Femur (tissue), 1 donor: ENCODE measurements at places on chromosomes 4 and X.

DNA sequence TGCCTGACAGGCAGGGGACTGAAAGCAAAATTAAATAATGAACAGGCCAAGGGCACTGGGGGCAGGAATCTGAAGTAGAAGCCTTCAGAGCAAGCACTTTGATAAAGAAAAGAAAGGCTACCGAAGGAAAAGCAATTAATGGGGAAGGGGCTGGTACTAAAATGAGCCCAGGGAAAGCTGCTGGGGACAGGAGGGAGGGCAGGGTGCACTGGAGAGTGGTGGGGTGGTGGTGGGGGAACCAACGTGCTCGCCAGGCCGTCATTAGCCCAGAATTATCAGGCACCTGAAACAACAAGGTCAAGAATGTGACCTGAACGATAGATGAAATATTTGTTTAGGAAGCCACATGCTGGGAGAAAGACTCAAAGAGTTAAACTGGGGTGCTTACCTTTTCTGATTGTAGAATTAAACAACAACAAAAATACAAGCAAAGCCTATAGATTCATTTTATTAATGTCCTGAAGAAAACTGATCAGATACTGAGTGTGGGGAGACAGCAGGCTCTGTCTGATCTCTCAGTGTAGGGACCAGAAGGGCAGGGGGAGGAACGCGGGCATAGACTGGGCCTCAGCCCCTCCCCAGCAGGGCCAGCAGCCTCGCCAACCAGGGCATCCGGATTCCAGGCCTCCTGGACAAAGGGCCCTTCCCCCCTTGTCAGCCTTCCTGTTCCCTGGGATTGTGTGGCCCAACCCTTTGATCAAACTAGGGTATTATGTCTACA, 239.7 kb upstream of the KLF3 start:
- DNase-seq, result no peak

GRCh38 chrX:153064061-153064460, 7.8 kb downstream of the PNMA3 start:
- DNase-seq, result no peak

DNA sequence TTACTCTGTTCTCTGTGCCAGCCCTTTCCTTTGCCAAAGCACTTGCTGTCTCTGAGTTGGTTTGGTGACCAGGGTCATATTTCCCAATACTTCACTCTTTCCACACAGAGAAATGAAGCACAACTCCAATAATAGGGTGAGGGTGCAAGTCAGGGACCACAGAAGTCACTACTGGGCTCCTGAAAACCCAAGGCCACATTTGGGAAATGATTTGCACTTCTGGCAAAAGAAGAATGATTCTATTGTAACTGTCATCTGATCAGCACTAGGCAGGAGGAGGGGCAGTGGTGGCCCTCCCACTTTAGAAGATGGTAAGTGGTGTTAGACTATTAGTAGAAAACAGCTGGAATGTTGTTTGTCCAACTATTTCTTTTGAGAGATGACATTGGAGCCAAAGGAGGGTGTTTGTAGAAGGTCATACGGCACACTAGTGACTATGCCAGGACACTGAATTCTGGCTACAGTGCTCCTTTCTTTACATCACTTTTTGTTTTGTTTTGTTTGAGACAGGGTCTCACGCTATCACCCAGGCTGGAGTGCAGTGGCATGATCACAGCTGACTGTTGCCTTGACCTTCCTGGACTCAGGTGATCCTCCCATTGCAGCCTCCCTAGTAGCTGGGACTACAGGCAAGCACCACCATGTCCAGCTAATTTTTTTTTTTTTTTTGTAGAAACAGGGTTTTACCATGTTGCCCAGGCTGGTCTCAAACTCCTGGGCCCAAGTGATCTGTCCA, 10.8 kb upstream of the HADH start:
- DNase-seq, result no peak

DNA sequence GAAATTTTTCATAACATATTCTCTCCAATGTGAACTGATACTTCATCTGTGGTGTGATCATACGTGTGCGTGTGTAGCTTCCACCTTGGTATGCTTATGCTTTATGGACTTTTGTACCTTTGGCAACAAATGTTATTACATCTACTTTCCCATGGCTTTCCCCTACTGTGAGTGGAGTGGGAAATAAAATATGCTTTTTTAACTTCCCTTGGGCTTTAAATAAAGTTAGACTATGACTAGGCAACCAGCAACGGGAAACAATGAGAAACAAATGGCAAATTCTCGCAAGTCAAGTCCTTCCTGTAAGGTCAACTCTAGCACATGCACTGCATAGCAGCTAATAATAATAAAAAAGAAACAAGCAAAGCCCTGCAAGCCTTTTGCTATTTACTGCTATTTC, 205.0 kb upstream of the PDE5A start:
- DNase-seq, result no peak

- no peak for DNase-seq
Observed at GRCh38 chr4:31917334-31917733, 1197.2 kb downstream of the PCDH7 start.

GRCh38 chr4:129231945-129232588, 136.1 kb downstream of the C4orf33 start:
- no peak for DNase-seq

GRCh38 chr4:3685081-3685645, 81.0 kb upstream of the ADRA2C start:
- DNase-seq, result no peak

DNA sequence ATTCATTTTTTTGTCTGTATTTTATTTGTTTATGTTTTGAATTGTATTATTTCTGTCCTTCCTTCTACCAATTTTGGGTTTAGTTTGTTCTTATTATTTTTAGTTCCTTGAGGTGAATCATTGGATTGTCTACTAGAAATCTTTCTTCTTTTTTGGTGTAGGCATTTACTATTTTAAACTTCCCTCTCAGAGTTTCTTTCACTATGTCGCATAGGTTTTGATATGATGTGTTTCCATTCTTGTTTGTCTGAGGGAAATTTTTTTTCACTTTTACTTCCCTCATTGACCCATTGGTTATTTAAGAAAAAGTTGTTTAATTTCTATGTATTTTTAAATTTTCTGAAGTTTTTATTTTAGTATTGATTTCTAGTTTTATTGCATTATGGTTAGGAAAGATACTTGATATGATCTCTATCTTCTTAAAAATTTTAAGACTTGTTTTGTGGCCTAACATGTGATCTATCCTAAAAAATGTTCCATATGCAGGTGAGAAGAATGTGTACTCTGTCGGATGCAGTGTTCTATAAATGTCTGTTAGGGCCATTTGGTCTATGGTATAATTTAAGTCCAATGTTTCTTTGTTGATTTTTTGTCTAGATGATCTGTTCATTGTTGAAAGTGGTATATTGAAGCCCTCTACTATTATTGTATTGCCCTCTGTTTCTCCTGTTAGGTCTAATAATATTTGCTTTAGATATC, 68.8 kb downstream of the IL15 start:
- no peak for DNase-seq

- DNase-seq, result no peak
Observed at GRCh38 chrX:108307132-108308085, 130.8 kb downstream of the COL4A6 start.

DNA sequence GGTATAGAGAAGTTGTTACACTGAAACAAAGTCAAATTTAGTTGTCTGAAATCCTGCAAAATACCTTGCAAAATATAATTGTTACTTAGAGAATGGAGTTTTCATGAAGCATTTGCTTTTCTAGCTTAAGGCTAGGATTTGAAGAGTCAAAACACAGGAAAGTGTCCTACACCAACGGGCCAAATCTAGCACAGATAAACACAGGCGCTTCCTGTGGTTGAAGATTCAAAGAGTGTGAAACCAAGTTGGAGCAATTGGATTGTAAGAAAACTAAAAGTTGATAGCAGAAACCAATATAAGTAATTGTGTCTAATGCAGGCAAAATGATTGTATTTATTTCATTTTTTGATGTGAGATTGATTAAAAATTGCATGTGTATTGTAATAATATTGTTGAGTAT, 2002.5 kb upstream of the TENM3 start:
- no peak for DNase-seq

GRCh38 chr4:114561590-114561989, 37.0 kb upstream of the UGT8 start:
- no peak for DNase-seq

- DNase-seq, result peak; percentile 22
Observed at GRCh38 chr4:81921751-81922159, 450.0 kb upstream of the RASGEF1B start.

DNA sequence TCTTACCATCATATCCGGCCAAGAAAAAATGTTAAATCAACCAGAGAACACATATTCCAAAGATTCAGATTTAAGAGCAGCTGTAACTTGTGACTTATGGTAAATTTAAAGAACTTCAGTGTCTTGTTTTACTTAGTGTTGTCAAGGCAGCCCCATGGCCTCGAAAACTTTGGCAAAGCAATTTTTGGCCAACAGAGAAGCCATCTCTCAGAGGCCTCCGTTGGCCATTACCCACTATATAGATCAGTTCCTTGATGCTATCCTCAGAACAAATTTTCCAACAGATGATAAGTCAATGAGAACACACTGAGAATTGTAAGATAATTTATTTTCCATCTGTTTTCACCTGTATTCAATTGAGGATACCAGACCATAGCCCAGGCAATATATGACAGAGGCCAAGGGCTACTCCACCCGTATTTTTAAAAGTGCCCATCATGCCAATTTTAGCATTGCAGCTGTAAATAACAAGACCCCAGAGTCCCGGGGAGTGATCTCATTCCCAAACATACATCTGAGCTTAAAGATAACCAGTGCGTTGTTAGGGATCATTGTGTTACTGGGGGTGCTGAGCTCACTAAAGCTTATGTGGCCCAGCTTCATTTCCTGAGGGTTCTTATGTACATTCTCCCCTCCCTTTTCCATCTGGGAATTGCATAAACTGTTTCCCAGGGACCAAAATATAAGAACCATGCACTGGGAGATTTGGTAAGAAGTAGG, 50.0 kb upstream of the PDHA1 start:
- DNase-seq, result peak; percentile 56

GRCh38 chr4:120088507-120088906, 21.9 kb upstream of the MAD2L1 start:
- DNase-seq, result no peak
